ENCODE measurements at places on chromosomes 2 and 18.
A peak's percentile ranks its signal among the peaks of the same experiment; 100 is the strongest.

- no peak for DNase-seq
Measured at GRCh38 chr18:76376668-76377358, 118.2 kb downstream of the ZNF516 start.

GRCh38 chr2:221914334-221914880 lies 342.3 kb upstream of the EPHA4 start:
- DNase-seq: no peak

DNA sequence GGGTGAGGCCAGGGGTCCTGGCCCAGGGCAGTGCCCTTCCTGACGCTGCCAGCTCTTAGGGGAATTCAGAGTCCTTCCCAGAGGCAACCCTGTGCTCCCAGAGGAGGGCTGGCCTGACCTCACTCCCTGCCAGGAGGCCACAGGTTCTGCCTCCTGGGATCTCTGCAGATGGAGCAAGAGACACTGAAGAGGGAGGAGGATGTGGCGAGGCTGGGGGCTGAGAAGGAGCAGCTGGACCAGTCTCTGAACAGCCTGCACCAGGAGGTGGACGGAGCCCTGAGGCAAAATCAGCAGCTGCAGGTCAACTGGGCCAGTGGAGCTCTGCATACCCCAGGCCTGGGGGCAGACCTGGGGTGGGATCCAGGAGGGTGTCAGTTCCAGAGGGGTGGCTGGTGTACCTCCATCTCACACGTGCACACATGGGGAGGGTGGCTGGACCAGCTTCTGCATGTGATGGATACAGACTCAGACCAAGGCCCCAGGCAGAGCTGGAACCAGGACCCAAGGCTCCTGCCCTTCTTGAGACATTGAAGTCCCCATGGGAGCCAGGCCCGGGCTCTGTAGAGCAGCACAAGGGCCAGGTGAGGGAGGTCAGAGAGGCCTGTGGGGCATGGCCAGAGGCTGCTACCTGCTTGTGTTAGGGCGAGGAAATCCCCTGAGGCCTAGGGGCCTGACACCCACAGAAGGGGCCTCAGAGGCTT lies 9.7 kb upstream of the SNED1 start:
- DNase-seq: no peak

DNA sequence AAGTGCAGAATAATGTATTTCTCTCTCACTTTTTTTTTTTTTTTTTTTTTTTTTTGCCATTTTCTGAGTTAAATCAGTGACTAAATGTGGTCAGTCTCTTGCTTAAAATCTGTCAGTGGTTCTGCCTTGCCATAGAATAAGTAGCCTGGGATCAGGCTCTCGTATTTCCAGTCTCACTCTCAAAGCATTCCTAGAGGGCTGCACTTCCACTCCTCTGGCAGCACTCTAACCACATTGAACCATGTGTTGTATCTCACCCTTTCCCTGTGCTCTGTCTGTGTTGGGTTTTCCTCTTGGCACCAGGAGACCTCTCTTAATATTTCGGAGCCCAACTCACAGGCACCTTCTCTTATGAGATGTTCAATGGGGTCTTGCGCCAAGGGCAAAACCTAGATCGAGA lies 304.4 kb downstream of the CTNNA2 start:
- no peak for DNase-seq

- DNase-seq: no peak
Measured at GRCh38 chr2:174632841-174633622, 35.4 kb upstream of the WIPF1 start.

GRCh38 chr18:3873698-3874097 lies 423.7 kb downstream of the TGIF1 start:
- no peak for DNase-seq

DNA sequence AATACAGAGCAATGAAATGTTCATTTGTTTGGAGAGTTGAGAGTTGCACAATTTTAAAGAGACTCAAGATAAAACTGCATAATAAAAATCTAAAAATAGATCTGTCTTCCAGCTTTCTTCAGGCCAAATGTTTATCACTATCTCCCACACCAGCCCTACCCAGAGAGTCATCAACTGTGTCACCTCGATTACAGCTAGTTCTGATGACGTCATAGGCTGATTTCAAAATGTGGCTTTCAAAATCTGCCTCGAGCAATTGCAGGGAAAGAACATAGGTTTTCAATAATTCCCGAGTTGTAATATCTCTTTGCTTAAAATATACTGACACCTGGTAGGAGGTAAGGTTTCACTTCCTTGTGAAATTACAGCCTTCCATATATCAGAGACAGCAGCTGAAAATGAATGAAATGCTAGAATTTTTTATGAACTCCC lies 677.6 kb upstream of the ID2 start:
- peak; percentile 59 for DNase-seq

DNA sequence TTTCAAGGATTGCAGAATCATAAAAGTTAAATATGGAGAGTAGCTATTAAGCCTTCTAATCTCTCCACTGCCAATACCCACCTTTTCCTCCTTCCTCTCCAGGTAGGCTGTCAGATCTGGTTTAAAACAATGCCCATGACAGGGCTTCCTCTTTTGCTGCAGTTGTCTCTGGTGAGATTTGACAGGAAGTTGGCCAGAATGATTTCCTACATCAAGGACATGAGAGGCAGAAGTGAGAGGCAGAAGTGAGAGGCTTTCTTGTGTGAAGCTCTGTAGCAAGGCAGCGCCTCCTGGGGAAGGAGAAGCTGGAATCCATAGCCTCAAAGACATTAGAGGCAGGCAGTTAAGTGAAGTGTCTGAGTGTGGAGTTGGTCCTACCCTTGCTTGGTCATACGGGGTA lies 385.7 kb downstream of the HRH4 start:
- no peak for DNase-seq

- no peak for DNase-seq
Measured at GRCh38 chr18:52163478-52163877, 176.5 kb upstream of the DCC start.

- no peak for DNase-seq
Measured at GRCh38 chr2:105005181-105005951, 32.5 kb upstream of the MRPS9 start.

DNA sequence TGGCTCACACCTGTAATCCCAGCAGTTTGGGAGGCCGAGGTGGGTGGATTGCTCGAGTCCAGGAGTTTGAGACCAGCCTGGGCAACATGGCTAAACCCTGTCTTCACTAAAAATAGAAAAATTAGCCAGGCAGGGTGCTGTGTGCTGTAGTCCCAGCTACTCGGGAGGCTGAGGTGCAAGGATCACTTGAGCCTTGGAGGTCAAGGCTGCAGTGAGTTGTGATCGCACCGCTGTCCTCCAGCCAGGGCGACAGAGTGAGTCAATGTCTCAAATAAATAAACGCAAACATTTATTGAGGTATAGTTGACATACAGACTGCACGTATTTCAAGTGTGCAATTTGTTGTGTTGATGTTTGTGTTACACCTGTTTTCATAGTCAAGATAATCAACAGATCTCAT lies 19.7 kb downstream of the EPC2 start:
- DNase-seq: no peak

GRCh38 chr18:60554967-60555366 lies 182.4 kb upstream of the MC4R start:
- DNase-seq: no peak

DNA sequence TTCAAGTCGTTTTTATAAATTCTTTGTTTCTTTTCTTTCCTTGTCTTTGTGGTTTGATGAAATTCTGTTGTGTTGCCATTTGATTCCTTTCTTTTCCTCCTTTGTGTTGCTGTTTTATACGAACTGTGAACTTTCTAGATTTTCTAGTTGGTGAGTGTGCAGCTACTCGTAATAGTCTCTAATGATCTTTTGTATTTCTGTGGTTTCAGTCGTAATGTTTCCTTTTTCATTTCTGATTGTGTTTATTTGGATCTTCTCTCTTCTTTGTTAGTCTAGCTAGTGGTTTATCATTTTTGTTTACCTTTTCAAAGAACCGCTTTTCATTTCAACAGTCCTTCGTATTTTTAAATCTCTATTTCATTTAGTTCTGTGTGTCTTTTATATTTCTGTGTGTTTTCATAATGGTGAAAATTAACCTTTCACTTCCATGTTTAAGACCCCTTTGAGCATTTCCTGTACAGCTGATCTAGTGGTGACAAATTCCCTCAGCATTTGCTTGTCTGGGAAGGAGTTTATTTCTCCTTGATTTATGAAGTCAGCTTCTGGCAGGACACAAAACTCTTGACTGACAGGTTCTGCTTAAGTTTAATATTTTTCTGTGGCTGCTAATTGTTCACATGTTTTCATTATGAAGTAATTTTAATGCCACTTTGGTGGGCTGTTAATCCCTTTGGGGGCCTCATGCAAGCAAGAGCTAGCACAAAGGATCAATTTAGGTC lies 16.2 kb upstream of the MALT1 start:
- no peak for DNase-seq

DNA sequence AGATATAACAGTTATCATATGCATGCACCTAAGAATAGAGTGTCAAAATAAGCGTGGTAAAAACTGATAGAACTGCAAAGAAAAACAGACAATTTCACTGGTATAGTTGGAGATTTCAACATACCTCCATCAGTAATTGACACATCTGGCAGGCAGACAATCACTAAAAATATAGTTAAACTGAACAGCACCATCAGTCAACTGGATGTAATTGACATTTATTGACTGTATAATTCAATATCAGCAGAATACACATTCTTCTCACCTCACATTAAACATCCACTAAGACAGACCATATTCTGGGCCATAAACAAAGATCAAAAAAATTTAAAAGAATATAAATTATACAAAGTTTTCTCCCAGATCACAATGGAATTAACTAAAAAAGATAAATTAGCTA lies 378.5 kb upstream of the RGPD4 start:
- DNase-seq: no peak

GRCh38 chr2:128710242-128710641 lies 391.6 kb upstream of the HS6ST1 start:
- no peak for DNase-seq

GRCh38 chr2:144330951-144331673 lies 188.8 kb downstream of the ZEB2 start:
- no peak for DNase-seq

- no peak for DNase-seq
Measured at GRCh38 chr2:135124924-135125886, 73.1 kb downstream of the RAB3GAP1 start.

GRCh38 chr2:40827392-40827791 lies 375.5 kb upstream of the SLC8A1 start:
- DNase-seq: no peak

GRCh38 chr2:17918789-17919188 lies 40.3 kb downstream of the KCNS3 start:
- DNase-seq: no peak

DNA sequence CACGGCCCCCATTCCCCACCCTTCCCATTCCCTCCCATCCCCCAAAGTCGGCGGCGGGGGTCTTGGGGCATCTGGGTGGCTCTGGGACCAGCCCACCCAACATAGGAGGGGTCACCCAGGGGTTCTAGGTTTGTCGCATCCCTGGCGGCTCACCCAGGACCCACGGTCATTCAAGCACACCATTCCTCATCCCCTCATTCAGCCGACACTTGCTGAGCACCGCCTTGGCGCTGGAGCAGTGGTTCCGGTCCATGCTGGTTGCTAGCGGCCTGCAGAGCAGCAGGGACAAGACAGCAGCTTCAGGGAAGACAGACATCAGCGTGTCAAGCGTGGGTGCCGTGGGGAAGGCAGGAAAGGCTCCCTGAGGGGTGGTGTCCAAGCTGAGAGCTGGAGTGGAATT lies 50.5 kb upstream of the OTOS start:
- DNase-seq: no peak

DNA sequence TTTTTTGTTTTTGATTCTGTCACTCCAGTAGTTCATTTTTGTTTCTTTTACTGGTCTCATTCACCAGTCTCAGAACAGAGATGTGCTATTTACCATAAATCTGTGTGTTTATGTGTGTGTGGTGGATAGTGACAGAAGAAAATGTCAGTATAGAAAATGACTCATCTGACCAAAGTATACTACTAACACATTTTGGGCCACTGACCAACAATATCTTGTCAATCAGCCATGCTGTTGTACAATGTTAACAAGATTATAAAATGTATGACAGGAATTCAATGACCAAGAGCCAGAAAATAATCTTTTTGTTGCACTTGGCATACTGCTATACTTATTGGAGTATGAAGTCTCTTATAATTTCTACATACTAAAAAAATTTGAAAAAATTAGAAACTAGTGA lies 1081.4 kb upstream of the NRXN1 start:
- no peak for DNase-seq

GRCh38 chr2:98560256-98560771 lies 48.0 kb downstream of the COA5 start:
- peak; percentile 62 for DNase-seq

DNA sequence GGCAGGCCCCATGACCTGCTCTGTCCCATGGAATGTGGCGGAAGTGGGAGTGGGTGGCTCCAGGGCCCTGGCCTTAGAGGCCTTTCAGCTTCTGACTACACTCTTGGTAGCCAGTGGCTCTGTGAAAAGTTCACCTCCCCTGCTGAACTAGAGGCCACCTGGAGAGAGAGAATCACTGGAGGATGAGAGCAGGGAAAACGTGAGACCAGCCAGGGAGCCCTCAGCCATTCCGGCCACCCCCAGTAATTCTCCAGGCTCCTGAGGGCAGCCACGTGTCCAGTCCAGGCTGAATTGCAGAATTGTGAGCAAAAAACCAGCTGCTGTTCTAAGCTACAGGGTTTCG lies 10.5 kb downstream of the COLEC12 start:
- DNase-seq: no peak

- DNase-seq: no peak
Measured at GRCh38 chr2:172472446-172473033, 45.2 kb downstream of the ITGA6 start.

DNA sequence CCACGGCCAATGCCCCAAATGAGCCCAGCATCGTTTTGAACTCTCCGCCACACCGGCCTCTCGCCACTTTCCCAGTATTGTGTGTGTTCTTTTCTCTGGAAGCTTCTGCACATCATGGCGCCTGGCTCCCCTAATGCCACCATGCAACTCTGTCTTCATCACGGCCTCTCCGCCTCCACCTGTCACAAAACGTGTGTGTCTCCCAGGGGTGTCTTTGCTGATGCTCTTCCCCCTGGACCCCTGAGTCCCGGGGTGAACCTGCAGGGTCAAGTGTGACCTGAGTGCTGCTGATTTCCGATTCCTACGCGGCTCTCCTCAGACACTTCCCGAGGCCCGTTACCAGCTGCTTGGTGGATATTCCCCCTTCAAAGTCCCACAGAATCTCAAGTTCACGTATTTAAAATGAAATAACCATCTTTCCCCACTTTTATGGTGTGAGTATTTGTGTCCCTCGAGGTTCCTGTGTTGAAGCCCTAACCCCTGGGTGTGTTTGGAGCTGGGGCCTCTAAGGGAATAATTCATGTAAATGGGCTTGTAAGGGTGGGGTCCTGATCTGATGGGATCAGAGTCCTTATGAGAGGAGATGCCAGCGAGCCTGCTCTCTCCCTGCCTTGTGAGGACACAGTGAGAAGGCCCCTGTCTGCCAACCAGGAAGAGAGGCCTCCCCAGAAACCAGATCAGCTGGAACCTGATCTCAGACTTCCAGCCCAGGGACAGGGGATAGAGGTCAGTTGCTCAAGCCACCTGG lies 87.5 kb upstream of the PXDN start:
- DNase-seq: no peak

- DNase-seq: peak; percentile 79
Measured at GRCh38 chr2:39875182-39875913, 96.3 kb upstream of the THUMPD2 start.

DNA sequence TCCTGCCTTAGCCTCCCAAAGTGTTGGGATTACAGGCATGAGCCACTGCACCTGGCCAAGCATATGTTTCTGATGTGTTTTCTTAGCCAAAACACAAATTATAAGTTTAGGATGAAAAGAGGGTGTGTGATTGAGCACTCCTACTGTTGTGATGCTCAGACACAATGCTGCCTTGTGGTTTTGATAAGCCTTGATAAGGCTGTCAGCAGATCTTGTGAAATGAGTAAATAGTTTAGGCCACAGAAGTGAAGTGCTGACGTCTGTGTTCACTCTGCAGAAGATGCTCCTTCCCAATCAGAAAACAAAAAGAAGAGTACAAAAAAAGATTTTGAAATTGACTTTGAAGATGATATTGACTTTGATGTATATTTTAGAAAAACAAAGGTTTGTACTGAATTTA lies 24.3 kb downstream of the NCAPH start:
- DNase-seq: no peak
